Progenitor cell of endocrine pancreas (in vitro differentiated cells): ENCODE measurements at places on chromosomes 5 and 9. TPM values are rescaled to one million over a fixed set of nuclear protein-coding genes. Genes with fewer than 3 reads are reported as not detected.

- DNase-seq: no peak
Measured at GRCh38 chr9:92564982-92565381, 29.2 kb upstream of the ECM2 start.

DNA sequence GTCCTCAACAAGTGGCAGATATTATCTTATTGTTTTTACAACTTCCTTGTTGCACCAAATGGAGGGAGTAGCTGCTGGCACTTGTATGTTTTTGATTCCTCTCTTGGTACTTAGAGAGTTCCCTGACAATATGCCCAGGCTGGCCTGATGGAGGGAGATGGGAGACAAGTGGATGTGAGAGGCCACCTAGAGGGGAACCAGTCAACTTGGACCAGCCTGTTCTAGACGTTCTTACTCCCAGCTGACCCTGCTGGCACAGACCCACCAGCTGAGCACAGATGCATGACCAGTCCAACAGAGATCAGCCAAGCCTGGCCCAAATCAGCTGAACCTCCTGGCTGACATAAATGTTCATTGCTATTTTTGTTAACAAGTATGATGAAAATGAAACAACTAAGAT is 60.9 kb upstream of the GDNF start:
- no peak for DNase-seq

DNA sequence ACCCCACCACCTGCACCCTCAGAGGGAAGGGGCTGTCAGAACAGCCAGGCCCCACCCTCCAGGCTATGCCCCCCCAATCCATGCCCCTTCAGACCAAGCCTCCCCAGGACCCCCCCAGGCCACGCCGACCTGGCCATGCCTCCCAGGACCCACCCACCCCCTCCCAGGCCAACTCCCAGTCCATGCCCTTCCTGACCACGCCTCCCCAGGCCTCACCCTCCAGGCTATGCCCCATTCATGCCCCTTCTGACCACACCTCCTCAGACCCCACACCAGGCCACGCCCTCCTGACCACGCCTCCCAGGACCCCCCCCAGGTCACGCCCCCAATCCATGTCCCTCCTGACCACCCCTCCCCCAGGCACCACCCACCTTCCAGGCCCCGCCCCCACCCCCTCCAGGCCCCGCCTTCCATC is 27.6 kb downstream of the TPPP start:
- no peak for DNase-seq

- DNase-seq: no peak
Measured at GRCh38 chr5:32360906-32361305, 48.2 kb upstream of the MTMR12 start.

GRCh38 chr9:114694146-114694545 is 12.2 kb upstream of the TEX48 start:
- DNase-seq: no peak

DNA sequence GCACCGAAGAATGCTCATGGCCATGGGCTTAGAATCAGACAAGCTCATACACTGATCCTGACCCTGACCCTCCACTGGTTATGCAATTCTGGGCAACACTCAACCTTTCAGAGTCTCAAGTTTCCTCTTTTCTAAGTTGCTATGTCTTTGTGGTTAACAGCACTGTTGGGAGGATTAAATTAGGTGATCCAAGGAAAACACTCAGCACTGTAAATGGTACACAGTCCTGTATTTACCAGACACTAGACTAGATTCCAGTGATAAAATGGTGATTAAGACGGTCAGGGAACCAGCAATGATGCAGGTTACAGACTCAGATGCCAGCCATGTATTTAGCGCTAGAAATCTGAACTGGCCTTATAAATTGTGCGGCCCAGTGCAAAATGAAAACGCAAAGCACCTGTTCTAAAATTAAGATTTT is 8.1 kb downstream of the ARL15 start:
- DNase-seq: no peak

Gene CREBRF
- 17.4 and 17.8 TPM in 2 replicates for total RNA-seq

GRCh38 chr5:174599992-174600391 is 124.4 kb upstream of the MSX2 start:
- DNase-seq: no peak

GRCh38 chr9:120526534-120526933 is 53.4 kb downstream of the CDK5RAP2 start:
- no peak for DNase-seq

- DNase-seq: no peak
Measured at GRCh38 chr9:127309715-127310114, 45.1 kb downstream of the GARNL3 start.

- no peak for DNase-seq
Measured at GRCh38 chr5:31682025-31682424, 43.1 kb downstream of the PDZD2 start.

DNA sequence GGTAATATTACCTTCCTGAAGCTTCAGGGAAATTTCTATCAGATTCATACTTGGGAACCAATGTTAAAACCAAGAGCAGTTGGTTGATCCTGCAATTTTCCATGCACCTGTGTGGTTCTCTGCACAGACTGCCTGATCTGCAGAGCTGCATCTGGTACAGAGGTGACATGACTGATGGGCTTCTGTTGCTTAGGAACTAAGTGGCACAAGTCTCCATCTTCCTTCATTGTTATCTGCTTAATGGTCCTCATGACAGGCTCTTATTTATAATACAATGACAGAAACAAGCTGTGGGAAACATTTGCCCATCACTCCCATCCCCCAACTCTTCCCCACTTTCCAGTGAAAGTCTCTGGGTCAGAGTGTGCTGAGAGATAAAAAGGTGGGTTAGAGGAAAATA is 799.1 kb downstream of the TAF11L14 start:
- no peak for DNase-seq

- no peak for DNase-seq
Measured at GRCh38 chr5:181160152-181160754, 12.9 kb downstream of the OR2V2 start.
